ENCODE measurements at places on chromosomes 7 and 10. TPM values are rescaled to one million over a fixed set of nuclear protein-coding genes. Genes with fewer than 3 reads are reported as not detected.

DNA sequence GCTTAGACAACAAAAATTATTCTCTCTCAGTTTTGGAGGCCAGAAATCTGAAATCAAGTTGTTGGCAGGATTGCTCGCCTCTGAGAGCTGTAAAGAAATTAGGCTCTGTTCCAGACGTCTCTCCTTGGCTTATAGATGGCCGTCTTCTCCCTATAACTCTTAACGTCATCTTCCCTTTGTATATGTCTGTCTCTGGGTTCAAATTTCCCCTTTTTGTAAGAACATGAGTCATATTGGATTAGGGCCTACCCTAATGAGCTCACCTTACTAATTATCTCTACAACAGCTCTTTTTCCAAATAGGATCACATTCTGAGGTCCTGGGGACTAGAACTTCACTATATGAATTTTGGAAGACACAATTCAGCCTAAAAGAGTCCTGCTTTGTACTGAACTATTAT is 22.4 kb downstream of the GALNTL5 start:
- DNase-seq: no peak

DNA sequence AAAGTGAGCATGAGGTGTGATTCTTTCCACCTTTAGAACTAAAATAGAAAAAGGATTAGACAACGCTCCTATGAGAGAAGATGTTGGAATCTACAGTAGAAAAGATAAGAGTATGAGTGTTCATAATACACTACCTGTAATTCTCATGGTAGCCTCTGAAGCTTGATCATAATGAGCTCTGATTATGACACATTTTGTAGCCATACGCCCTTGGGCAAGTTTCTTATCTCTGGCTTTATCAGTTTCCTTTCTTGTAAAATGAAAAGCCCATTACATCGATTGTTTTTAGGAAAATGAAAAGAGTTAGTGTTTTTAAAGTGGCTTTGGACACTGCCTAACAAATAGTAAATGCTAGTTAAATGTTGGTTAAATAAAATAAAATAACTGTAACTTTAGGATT is 22.4 kb upstream of the PRSS58 start:
- no peak for DNase-seq

DNA sequence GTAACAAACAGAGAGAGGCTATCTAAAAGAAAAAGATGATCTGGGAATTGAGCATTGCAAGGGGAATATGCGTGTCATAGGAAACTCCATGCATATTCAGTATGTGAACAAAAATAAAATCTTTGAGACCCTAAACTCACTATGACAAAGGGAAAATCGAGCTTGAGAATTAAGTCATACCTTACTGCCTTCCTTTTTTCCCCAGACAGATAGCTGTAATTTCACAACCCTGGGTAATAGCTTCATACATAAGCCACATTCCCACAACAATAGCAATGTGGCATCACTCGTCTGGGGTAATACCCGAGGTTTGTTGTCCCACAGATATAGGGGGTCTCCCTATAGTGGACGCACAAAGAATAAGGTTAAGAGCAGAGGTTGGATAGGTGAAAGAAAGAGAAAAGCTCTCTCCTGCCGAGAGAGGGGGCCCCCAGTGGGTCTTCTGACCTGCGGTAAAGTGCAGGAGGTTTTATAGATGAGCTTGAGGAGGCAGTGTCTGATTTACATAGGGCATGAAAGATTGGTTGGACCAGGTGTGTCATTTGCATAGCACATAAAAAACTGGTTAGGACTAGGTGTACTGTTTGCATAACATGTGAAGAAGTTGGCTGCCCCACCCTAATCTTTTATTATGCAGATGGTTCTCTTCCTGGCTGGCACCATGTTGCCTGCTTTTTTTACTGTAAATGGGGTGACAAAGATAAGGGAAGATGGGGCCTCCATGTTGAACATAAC is 11.6 kb downstream of the CYP3A43 start:
- no peak for DNase-seq

- no peak for DNase-seq
Observed at GRCh38 chr10:50575477-50576244, 48.1 kb downstream of the SGMS1 start.

DNA sequence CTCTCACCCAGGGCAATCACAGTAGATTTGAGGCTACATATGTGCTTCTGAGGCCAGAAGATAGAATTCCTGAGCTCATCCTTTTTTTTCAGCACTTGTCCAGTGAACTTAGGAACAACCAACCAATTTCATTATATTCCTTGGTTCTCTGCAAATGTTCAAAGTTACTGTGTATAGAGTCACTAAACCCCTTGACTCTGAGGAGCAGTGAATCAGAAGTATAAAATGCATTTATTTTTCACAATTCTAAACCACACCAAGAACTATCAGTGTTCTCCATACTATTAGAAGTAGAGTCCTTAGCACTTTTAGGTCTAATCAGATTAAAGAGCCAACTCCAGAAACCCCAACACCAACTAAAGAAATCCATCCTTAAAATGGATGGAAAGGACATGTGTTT is 19.6 kb upstream of the PAPSS2 start:
- no peak for DNase-seq

DNA sequence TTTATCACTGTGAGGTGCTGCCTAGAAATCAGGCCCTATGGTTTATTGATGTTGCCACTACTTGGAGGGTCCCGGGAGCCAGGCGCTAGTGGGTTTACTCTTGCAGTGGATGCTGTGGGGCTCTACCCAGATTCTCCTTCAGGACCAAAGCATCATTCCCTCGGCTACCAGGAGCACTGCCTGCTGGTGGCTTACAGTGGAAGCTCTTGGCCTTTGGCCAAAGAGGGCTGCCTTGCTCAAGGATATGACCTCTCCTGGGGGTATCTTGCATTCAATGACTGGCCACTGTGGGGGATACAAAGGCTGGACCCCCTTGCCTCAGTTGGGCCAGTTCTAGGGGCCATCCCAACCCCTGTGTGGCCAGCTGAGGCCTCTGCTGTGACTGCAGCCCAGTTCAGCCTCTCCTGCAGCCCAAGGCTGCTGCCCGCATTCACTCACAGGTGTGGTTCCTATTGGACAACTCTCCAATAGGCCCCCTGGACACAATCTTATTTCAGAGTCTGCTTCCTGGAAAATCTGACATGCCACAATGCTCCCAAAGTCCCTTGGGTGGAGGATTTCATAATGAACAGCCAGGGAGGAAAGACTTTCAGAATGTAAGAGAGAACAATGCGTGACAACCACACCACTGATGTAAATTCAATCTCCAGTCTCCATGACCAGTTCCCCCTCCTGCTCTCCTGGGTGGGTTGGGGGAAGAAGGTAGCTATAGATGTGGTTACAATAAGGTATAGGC is 196.3 kb downstream of the SNX10 start:
- DNase-seq: no peak

- no peak for DNase-seq
Observed at GRCh38 chr10:122234416-122234815, 36.7 kb upstream of the BTBD16 start.

DNA sequence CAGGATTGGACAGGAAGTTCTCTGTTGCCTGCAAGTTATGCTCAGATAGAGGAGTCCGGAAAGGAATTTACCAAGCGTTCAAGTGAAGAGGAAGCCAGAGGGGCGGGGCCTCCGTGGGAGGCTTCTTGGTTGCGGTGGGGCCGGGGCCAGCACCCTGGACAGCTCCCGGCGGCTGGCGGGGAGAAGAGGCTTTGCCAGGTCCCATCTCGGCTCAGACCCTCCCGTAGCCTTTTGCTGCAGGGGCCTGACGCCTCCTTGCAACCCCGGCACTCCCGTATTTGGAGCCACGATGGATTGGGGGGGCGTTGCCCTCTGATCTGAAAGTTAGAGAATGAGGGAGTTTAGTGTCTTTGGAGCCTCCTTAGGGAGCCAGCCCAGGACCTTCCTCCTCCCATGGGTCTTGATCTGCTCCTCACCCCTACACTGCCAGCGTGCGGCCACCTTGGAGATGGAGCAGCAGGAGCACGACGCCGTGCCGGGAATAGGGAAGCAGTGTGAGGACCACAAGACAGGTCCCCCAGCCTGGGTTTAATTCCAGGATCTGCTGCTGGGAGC is 3.1 kb upstream of the SLC18A3 start:
- DNase-seq: no peak

GRCh38 chr10:45471531-45472310 is 97.7 kb downstream of the ALOX5 start:
- DNase-seq: no peak

GRCh38 chr7:95246831-95247370 is 77.4 kb downstream of the PON1 start:
- peak; percentile 14 for DNase-seq

DNA sequence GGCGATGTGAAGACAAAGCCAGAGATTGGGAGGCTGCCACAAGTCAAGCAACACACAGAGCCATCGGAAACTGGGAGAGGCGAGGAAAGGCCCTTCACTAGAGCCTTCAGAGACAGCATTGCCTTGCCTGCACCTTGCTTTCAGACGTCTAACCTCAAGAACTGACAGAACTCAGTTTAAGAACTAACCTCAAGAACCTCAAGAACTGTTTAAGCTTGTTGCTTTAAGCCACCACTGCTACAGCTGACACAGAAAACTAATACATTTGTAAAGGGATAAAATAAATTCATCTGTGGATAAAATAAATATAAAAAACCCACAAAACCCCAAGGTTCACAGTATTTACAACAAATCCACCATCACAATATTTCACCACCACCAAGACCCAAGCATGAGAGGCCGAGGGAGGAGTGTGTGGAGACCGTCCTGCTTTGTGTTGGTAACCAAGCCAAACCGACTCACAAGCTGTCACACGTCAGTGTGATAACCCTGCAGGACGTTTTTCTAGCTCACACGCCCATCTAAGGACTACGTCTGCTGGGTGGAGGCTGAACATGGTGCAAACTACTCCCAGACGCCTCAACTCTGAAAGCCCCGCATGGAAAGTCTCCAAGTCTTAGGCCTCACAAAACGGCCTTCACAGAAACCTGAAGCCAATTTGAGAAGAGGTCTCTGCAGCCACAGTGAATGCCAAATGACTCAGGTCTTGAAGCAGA is 116.8 kb downstream of the ABLIM1 start:
- peak; percentile 71 for DNase-seq

GRCh38 chr10:84214612-84215235 is 10.6 kb downstream of the LRIT2 start:
- DNase-seq: no peak

DNA sequence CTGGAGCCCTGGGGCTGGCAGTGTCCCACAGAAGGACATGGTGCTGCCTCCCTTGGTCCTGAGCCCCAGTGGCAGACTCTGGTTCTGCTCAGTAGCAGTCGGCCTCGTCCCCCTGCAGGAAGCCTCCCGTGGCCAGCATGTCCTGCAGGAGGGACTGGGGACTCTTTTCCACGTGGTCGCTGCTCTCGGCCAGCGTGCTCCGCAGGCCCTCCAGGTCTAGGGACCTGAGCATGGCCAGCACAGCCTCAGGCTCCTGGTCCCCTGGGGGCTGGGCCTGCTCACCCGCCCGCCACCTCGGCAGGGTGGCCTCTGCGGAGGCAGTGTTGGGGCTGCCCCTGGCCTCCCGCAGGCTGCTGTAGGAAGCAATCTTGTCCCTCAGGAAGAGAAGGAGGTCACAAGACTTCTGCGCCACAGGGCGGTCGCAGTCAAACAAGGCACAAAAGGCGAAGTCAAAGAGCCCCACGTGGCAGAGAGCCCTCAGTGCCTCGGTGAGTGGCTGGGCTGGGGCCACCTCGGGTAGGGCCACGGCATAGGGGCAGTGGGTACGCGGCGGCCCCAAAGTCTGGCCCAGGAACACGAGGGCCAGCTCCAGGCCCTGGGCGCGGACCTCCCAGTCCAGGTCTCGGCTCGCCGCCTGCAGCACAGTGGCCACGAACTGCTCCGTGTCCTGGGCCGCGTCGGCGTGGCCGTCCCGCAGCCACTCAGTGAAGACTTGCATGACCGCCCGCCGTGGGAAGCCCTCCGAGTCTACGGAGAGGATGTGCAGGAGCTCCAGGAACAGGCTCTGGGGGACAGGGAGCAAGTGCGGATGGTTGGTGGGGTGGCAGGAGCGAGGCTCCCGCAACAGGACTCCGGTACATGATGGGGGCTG is 17.1 kb downstream of the BRAT1 start:
- no peak for DNase-seq

GRCh38 chr10:1043532-1043995 is 5.4 kb downstream of the IDI1 start:
- no peak for DNase-seq

GRCh38 chr10:7610026-7610425 is 56.7 kb downstream of the ITIH5 start:
- no peak for DNase-seq

- DNase-seq: no peak
Observed at GRCh38 chr7:26052706-26053105, 99.3 kb upstream of the NFE2L3 start.

DNA sequence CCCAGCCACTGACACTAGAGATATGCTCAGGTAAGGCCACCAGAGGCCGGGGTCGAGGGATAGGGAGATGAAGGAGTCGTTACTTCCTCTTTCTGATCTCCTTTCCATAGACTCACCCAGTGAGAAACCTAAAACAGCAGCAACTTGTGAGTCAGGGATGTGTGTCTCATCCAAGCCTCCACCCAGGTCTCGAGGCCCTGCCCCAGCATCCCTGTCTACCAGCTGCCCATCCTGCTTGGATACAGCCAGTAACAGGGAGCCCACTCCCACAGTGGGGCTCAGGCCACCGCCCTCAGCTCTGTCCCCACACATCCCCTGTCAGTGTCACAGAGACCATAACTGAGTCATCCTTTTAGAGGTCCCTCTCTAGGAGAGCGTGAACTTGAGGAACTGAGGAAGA is 49.6 kb upstream of the CHST15 start:
- no peak for DNase-seq

GRCh38 chr7:28435152-28435551 is 22.8 kb downstream of the CREB5 start:
- no peak for DNase-seq

GRCh38 chr7:1362301-1362700 is 97.0 kb downstream of the MICALL2 start:
- no peak for DNase-seq

GRCh38 chr10:58973235-58973595 is 203.2 kb upstream of the PHYHIPL start:
- DNase-seq: no peak

DNA sequence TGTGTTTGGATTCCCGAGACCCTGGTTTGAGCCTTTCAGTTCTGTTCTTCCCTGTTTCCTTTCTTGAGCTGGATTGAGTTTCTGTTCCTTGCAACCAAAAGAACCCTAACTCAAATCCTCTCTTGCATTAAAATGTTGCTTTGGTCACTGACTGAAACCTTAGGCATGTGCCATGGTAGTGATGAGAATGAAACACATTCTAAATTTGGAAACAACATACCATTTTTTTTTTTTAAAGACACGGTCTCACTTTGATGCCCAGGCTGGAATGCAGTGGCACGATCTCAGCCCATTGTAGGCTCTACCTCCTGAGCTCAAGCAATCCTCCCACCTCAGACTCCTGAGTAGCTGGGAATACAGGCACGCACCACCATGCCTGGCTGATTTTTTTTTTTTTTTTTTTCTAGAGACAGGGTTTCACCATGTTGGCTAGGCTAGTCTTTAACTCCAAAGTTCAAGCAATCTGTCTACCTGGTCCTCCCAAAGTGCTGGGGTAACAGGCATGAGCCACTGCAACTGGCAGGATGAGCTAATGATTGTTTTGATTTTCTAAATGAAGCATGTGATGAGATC is 8.4 kb downstream of the THAP5 start:
- DNase-seq: no peak

- no peak for DNase-seq
Observed at GRCh38 chr7:33130184-33130583, 820 bp downstream of the BBS9 start.

GRCh38 chr7:81120803-81121202 is 202.0 kb upstream of the SEMA3C start:
- DNase-seq: no peak

- DNase-seq: no peak
Observed at GRCh38 chr7:137538361-137538762, 194.8 kb upstream of the PTN start.

The ANKRD22 gene
- 3.4 TPM for polyA plus RNA-seq

The ADCYAP1R1 gene
- 4.9 TPM for polyA plus RNA-seq

The CYP26C1 gene
- polyA plus RNA-seq: not detected

The PON3 gene
- 3.7 TPM for polyA plus RNA-seq

The SPAG6 gene
- polyA plus RNA-seq: 0.03 TPM

The KIF11 gene
- 0.82 TPM for polyA plus RNA-seq

Data from urinary bladder (tissue), 4 donors.